Psoas muscle (tissue), 8 donors: ENCODE measurements at places on chromosomes 1 and 21. TPM values are rescaled to one million over a fixed set of nuclear protein-coding genes. Genes with fewer than 3 reads are reported as not detected.

DNA sequence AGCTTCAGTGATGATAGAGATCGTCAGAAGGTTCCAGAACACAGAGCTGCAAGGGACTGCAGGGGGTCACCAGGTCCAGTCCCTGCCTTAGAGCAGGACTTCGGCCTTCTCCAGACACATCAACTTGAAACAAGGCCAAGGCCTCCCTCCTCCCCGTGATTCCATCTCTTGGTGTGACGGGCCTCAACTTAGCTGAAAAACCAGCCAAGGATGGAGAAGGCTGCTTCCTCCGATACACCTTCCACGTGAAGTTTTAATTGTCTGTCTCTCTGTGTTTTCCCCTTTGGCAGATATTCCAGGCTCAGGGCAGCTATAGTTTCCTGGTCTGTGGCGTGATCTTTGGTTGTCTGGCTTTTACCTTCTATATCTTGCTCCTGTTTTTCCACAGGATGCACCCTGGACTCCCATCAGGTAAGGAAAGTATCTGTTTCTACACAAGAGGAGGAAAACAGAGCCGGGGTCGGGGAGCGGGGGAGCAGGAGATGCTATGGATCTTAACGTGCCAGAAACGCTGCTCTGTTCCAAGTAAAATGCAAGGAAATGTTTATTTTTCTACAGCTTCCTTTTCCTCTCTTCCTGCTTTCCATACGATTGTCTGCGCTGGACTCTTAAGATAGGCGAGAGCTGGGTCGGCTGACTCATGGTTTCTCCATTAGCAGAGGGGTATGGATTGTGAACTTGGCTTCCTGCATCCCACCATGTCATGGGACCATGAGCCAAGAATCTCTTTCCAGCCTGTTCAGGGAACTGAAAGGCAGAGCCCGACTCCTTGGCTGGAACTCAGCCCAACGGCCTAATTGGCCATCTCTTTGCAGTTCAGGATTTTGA, 32.8 kb downstream of the ELK4 start:
- peaks cover 17% of the 10 kb centered on the region for H3K36me3 ChIP-seq
- peaks cover 8% of the 10 kb centered on the region for H3K4me1 ChIP-seq
- H3K27ac ChIP-seq: peak overlapping the region; percentile 41
- no peaks in the 10 kb centered on the region for H3K27me3 ChIP-seq
- peak; percentile 51 for DNase-seq

DNA sequence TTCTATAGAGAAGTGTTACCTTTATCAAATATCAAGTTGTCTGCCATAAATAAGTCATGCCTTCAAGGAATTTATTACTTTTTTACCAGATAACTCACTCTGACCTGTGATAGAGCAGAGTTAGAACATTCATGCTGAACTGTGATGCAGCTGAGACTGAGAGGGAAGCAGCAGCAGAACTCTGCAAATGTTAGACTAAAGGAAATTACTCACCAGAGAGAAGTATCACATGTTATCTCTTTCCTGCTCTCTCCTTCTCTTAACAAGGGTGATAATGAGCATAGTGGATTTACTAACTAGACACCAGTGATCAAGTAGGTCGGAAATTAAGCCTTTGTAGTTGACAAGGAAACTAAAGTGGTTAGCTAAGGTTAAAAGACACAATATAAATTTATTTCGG, 181.6 kb downstream of the RASAL2 start:
- no peaks in the 10 kb centered on the region for H3K27me3 ChIP-seq
- H3K4me3 ChIP-seq: no peak overlapping the region
- no peaks in the 10 kb centered on the region for H3K36me3 ChIP-seq
- no peaks in the 10 kb centered on the region for H3K4me1 ChIP-seq

GRCh38 chr21:42061195-42061985, 9.7 kb upstream of the UMODL1 start:
- peak; percentile 52 for DNase-seq
- H3K4me3 ChIP-seq: no peak overlapping the region
- no peak overlapping the region for H3K27ac ChIP-seq
- H3K4me1 ChIP-seq: peaks cover 3% of the 10 kb centered on the region
- H3K36me3 ChIP-seq: no peaks in the 10 kb centered on the region
- H3K27me3 ChIP-seq: no peaks in the 10 kb centered on the region

DNA sequence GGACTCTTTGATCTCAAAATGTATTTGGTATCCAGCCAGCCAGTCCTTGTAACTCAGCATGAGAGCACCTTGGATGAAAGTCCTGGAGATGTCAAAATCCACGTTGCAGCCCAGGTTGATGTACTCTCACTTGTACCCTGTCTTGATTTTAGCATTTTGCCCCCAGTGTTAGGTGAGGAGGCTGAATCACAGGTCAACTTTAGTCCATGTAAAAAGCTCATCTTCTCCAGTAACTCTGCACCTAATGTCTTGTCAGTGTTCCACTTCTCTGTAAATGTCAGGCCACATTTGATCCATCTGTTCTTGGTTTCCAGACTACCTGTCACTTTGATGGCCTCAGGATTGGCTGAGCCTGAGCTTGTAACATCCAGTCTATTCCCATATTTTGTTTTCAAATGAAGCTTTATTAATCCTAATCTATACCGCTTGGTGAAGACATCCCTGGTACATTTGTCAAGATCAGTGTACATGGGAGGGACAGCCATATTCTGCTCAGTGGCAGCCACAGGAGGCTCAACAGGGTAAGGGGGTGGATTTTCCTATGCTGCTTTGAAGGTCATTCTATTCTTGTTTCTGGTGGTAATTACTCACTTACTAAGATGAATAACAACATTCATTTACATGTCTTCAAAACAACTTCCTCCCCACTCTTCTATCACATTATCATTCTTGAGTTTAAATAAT, 24.1 kb upstream of the FCRL3 start:
- no peaks in the 10 kb centered on the region for H3K36me3 ChIP-seq
- H3K4me3 ChIP-seq: no peak overlapping the region
- H3K27me3 ChIP-seq: no peaks in the 10 kb centered on the region
- no peaks in the 10 kb centered on the region for H3K4me1 ChIP-seq
- no peak for DNase-seq
- no peak overlapping the region for H3K27ac ChIP-seq

Gene MNDA
- 0.38 TPM for polyA plus RNA-seq
